ENCODE measurements at places on chromosomes 6 and 20. TPM values are rescaled to one million over a fixed set of nuclear protein-coding genes. Genes with fewer than 3 reads are reported as not detected.

TCP11 gene
- 2.3 TPM for total RNA-seq

NMBR gene
- not detected for total RNA-seq

GPRC6A gene
- not detected for total RNA-seq

OR2H2 gene
- not detected for total RNA-seq

PPIL6 gene
- 1.1 TPM for total RNA-seq

SIRPD gene
- not detected for total RNA-seq

SLC32A1 gene
- not detected for total RNA-seq

PSORS1C1 gene
- 0.18 TPM for total RNA-seq

SRC gene
- 11.9 TPM for total RNA-seq

TENT5A gene
- 2.6 TPM for total RNA-seq

GSTA3 gene
- not detected for total RNA-seq

KHDC1 gene
- 3.2 TPM for total RNA-seq

AIF1 gene
- total RNA-seq: not detected

BTNL2 gene
- total RNA-seq: not detected

FOXS1 gene
- total RNA-seq: not detected

TRDN gene
- total RNA-seq: not detected

SPACA1 gene
- not detected for total RNA-seq

WFDC12 gene
- total RNA-seq: not detected

MYT1 gene
- not detected for total RNA-seq

BPIFB1 gene
- total RNA-seq: not detected

SLX4IP gene
- total RNA-seq: 3.2 TPM

STMND1 gene
- not detected for total RNA-seq
